Activated CD4-positive, alpha-beta T cell treated with anti-CD3 and anti-CD28 coated beads, Interleukin-2, amount 10 ng/mL, durations not matched to agents 24 days and 14 days (primary cell): ENCODE measurements at places on chromosomes 3 and 15. TPM values are rescaled to one million over a fixed set of nuclear protein-coding genes. Genes with fewer than 3 reads are reported as not detected.

DNA sequence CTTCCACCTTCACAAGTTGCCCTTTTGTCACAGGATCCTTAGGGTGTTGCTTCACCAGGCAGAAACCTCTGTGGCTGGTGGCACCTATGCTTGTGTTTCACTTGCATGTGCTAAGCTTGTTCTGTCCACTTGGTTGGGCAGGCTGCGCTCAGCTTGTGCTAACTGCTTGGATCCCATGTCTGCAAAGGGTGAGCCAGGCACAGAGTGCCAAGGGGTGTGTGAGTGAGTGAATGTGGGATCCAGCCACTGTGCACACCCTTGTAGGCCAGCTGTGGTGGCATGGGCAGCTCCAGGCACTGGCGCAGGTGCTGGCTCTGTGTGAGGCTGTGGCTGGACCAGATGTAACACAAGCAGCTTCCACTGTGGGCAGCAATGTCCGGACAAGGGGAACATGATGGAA, 728.7 kb upstream of the ROBO1 start:
- no peak for DNase-seq

DNA sequence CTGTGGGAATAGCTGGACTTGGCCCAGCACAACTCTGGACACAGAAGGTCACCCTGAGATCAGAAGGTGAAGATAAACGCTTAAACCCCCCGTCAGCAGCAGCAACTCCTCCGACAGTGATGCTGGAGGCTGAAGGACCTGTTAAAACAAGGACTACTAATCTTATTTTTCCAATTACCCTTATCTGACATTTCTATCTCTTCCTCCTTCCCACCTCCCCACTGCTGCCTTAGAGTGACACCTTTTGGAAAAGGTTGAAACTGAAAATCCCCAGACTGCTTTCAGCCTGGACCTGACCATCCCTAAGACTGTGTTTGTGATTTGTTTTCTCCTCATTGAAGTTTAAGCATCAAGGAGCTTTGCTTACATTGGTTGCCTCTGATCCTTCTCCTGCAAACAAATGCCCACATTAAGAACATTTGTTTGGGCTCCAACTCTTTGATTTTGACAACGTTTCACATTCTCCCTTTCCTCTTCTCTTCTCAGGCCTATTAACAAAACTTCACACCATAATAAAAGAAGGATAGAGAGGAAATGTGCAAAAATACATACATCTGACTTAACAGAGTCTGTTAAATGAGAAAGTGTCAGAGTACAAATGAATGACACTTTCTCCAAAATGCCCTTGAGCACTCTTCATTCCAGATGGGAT, 410.6 kb upstream of the WNT5A start:
- DNase-seq: no peak

GRCh38 chr3:123094516-123095313, 27.9 kb downstream of the PDIA5 start:
- DNase-seq: no peak

The SIDT1 gene
- 8.5 and 11.5 TPM in 2 replicates for total RNA-seq

GRCh38 chr15:92343924-92344643, 49.6 kb upstream of the ST8SIA2 start:
- no peak for DNase-seq

The COL6A6 gene
- not detected in 2 replicates for total RNA-seq

DNA sequence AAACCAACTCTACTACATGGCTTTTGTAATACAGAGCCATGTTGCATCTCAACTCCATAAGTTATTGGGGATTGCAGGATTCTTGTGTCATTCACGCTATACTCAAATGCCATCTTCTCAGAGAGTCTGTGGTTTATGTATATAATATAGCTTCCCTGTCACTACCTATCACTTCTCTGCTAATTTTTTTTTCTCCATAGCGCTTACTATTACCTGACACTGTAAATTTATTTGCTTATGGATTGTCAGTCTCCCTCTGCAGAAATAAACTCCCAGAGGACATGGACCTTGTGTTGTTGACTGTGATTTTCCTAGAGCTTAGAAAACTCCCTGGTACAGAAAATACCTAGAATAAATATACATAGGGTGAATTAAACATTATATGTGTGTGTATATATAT, 990.5 kb downstream of the TBL1XR1 start:
- DNase-seq: no peak
